ENCODE measurements at places on chromosomes 3 and 15.

DNA sequence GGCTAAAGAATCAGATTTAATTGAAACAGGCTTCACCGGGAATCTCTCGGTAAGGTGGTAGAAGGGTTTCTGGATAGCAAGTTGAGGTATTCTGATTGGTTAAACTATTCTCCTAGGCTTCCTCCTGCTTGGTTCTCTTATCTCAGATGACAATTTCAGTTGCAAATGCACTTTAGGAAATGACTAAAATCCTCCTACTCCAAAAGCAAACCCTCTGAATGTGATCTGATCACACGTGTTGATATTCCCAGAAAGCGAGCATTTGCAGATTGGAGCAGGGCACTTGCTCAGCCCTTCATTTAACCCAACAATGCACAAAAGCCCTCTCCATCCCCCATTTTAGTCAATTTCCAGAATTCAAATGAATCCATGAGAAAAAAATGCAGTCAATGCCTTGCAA is 55.6 kb upstream of the ICE2 start:
- DNase-seq: no peak

GRCh38 chr3:124935794-124936542 is 1.4 kb upstream of the MUC13 start:
- no peak for DNase-seq

GRCh38 chr15:35271371-35272043 is 186.4 kb upstream of the NANOGP8 start:
- peak; percentile 56 for DNase-seq

DNA sequence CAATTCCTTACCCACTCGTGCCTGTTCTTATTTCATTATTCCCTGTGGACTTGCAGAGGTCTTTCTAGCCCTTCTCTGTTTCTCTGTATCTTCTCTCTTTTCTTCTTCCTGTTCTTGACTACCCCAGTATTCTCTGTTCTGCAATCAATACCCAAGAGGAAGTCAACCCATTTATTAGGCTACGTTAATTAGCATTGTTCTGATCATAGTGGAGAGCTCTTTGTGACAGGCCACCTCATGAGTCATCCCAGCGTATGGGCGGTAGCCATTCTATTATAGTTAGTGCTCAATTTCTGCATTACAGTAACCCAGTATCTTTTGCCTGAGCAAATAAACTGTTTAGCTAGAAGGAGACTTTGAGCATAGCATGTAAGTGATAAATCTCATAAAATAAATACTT is 259.5 kb upstream of the GRM7 start:
- DNase-seq: no peak

DNA sequence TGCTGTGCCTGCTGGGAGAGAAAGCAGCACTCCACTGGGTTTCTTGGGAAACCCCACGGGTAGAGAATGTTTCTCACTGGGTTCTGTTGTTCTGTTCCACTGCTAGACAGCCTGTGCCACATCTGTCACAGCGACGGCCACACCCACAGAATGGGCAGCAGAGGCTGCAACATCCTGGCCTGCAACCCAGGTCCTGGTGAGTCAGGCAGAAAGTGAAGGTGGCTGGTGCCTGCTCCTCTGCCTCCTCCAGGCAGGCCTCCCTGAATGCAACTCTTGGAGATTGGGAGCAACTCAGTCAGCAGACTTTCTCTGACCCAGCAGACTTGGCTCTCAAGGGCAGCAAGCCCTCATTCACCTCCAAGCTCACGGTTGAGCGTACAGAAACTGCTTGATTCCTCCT is 13.0 kb downstream of the C3orf18 start:
- no peak for DNase-seq

DNA sequence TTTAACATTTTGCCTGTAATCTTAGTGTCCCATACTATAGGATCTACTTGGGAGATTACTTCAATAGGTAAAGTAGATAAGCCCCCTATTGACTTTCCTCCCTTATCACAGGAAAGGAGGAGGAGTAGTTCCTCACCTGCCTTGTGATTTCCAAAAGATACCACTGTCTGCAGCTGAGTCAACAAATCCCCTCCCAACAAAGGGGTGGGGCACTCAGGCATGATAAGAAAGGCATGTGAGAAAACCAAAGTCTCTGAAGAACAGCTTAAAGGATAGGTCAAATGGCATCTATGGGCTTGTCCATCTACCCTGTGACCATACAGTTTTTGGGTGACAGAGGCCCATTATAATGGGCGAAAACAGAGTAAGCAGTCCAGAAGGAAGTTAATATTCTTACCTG is 71.3 kb upstream of the WNT7A start:
- DNase-seq: no peak

- DNase-seq: no peak
Measured at GRCh38 chr3:68007621-68008226, 353.3 kb upstream of the SUCLG2 start.

DNA sequence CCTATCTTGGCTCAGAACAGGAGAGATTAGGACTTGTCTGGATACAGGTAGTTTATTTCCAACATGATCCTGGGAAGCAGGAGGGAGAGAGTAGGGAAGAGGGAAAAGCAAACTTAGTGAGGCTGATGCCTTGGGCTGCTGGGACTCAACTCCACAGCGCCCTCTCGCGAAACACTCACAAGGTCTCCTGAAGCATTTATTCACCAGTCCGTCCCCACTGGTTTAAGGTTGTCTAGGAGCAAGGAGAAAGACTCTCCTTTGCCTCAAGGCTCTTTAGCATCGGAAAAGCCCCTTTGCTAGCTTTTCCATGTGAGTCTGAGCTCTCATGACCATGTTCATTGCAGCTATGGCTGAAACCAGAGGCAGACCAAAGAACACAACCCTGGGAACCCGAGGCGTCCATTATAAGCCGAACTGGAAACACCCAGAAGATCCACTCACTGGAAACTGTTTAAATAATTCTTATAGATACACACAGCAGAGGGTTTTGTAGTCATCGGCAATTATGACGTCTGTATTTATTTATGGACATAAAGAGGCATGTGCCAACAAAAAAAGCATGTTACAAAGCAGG is 244.5 kb downstream of the CD47 start:
- DNase-seq: peak; percentile 69

GRCh38 chr15:77625376-77625775 is 7.3 kb downstream of the LINGO1 start:
- DNase-seq: no peak

GRCh38 chr3:112233083-112233482 is 60.9 kb downstream of the SLC9C1 start:
- DNase-seq: no peak

GRCh38 chr3:127375151-127375930 is 87.5 kb upstream of the PRR20G start:
- no peak for DNase-seq

DNA sequence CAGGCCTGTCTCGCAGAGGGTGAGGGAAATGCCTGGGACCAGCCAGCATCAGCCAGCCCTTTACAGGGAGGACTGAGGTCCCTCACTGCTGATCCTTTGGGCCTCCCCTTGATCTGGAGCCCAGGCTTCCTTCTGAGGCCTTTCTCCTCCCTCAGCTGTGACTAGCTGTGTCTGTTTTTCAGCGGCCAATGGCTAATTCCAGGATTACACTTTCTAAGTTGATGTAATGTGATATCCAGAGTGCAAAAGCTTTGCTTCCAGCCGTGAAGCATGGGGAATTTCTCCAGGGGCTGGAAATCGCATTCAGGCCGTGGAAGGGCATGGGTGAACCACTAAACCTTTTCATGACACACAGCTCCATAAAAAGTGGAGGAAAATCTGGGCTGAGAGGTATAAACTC is 157.6 kb downstream of the SHQ1 start:
- DNase-seq: no peak

DNA sequence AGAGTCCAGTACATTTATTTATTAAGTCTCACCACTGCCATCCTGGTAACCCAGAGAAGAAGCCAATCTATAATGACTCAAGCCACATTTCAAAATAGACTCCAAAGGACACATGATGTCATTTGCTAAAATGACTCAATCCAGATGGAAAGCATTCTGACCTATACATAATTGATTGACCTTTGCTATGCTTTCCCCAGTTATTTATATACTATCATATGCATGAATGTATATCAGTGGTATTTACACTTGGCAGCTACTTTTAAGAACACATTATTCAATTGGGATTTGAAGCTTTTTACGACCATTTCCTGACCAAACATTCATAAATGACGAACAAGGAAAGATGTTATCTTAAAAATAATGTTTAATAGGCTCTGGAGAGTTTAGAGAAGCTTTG is 297.2 kb downstream of the FHIT start:
- peak; percentile 81 for DNase-seq

DNA sequence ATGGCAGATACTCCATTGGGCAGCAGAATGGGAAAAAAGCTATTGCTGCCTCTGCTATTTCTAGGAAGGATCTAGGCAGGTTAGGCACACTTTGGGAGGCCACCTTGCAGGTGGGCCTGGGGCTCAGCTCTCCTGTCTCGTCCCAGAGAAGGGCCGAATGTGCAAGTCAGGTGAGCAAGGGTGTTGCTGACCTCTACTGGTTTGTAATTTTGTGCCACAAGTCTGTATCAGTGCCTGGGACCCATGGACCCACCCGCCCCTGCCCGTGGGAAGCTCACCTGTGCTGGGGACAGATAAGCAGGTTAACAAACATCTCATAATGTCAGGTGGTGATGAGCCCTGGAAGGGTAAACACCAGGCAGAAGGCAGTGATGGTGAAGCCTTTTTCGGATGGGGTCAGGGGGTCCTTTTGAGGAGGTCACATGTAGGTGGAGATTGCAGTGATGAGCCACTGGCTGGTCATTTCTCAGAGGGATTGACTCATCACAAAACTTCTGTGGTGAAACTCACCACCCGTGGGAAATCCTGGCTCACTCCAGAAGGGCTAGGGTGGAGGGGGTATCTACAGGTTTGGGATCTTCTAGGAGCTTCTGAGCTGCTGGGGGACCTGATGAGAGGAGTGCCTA is 161.3 kb downstream of the KLF13 start:
- DNase-seq: peak; percentile 89

- DNase-seq: no peak
Measured at GRCh38 chr3:11464356-11464755, 179.4 kb downstream of the VGLL4 start.

DNA sequence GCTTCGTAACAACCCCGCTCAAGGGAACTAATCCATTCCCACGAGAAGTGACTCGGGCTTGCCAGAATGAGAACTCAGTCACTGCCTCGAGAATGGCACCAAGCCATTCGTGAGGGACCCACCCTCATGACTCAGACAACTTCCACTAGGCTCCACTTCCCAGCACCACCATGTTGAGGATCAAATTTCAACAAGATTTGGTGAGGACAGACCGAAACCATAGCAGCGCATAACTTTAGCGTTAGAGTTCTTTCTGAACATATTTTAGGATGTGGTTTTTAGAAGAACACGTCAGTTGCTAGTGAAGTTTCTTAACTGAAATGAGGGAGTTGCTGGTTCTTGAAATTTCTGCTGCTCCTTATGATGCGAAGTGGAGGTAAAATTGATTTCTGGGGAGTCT is 13.5 kb downstream of the PTPRG start:
- peak; percentile 100 for DNase-seq

GRCh38 chr15:56295433-56295832 is 51.8 kb upstream of the RFX7 start:
- DNase-seq: no peak

DNA sequence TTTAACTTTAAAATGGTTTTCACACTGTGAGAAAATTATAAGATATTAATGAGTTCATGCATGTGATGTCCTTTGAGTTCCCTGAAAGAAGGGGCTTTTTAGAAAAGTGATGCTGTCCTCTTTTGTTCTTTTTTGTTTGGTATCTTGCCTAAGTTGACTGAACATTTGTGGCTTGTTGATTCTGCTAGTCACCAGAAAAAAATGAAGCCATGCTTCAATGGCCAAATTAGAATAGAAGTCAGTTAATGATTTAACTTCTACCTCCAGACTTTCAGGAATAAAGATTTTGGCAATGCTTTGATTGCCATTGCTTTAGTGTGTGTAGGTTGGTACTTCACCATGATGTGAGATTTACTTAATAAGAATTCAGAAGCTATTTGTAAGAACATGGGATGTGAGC is 260.6 kb upstream of the NECTIN3 start:
- peak; percentile 51 for DNase-seq

GRCh38 chr3:68984011-68984530 is 29.4 kb downstream of the EOGT start:
- no peak for DNase-seq

Data from fibroblast of mammary gland (primary cell).